T follicular helper cell (primary cell): ENCODE measurements at places on chromosomes 6 and 20.

GRCh38 chr6:166305562-166306117 lies 2.6 kb downstream of the PRR18 start:
- DNase-seq: no peak

DNA sequence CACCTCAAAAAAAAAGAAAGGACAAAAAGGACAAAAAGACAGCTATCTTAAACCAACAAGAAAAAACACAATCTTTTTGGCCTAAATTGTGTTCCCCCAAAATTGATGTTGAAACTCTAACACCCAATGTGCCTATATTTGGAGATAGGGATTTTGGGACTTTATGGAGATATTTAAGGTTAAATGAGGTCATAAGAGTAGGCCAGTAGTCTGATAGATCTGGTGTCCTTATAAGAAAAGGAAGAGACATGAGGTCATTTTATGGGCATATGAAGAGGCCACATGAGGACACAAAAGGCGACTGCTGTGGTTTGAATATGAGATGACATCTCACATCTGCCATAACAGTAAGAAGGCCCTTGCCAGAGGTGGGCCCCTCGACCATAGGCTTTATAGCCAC lies 49.5 kb downstream of the TRIM38 start:
- no peak for DNase-seq

- no peak for DNase-seq
These were observed 117.6 kb upstream of the SLC2A12 start for GRCh38 chr6:134169871-134170486.

- no peak for DNase-seq
These were observed 26.9 kb downstream of the NRN1 start for GRCh38 chr6:5979650-5980420.

GRCh38 chr6:30450548-30450908 lies 38.8 kb upstream of the HLA-E start:
- no peak for DNase-seq

DNA sequence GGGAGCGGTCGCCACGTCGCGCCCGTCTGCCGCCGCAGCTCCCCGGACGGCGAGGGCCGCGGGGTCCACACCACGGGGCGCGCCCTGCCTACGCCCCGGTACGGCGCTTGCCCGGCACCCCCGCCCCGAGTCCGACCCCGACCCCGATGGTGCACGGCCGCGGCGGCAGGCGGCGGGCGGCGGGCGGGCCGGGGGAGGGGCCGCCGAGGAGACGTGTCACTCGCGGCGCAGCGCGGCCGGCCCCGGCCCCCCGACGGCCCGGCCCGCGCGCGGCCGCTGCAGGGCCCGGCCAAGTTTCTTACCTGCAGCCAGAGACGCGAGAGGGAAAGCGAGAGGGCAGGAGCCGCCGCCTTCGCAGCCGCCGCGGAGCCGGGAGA lies 328 bp downstream of the RRBP1 start:
- DNase-seq: no peak

DNA sequence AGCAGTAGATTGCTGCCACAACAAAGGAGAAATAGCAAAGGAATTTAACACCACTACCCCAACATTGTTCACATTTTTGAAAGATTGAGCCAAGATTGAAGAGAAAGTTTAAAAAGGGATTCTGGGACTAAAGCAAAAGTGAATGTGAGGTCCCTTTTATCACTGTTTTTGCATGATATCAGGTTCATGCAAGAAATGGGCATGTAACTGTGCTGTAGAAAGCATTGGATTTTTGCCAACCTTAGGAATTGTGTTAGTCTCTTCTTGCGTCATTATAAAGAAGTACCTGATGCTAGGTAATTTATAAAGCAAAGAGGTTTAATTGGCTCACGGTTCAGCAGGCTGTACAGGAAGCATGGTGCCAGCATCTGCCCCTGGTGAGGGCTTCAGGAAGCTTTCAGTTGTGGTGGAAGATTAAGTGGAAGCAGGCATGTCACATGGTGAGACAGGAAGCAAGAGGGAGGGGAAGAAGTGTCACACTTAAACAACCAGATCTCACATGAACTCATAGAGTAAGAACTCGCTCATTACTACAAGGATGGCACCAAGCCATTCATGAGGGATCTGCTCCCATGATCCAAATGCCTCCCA lies 4.6 kb upstream of the GJB7 start:
- no peak for DNase-seq

- no peak for DNase-seq
These were observed 13.4 kb upstream of the GMNN start for GRCh38 chr6:24761193-24761835.
